ENCODE measurements at places on chromosomes 12 and 14. TPM values are rescaled to one million over a fixed set of nuclear protein-coding genes. Genes with fewer than 3 reads are reported as not detected.

The GUCY2C gene
- not detected for total RNA-seq

The ART4 gene
- total RNA-seq, result 1.7 TPM

DNA sequence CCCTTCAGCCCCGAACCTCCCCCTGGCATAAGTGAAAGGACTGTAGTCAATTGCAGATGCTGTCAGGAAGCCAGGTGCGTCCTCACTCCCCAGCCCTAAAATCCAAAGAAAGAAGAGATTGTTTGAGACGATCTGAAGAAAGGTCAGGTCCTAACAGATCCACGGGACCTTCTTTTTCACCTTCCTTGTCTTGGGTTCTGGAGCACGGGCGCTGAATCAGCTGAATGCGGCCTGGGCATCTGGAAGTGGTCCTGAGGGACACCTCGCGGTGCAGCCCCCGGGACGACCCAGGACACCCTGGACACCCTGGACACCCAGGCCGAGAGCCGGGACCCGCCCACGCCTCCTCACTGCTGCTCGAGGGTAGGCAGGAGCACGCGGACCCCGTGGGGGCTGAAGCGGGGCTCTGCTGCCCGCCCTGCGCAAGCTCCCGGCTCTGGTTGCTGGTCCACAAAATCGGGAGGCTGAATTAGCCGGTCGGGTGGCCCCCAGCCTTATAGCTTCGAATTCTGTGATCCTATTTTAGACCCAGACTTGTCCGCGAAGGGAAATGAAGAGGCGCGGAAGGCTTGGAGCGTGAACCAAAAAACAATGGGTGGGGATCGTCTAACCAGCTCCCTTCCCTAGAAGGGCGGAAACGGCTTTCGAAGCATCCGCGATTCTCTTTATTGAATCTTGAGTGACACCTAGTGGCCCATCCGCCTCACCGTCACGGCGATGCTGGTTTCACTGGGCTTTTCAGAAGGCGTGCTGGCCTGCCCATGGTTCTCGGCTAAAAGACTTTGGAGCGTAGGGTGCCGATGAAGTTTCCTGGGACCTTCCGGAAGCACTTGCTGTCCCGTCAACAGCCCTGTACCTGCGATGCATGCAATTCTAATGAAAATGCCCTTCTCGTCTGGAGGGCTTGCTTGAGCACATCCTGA is 46.4 kb upstream of the PLXNC1 start:
- H3K27ac ChIP-seq, result peak overlapping the region; percentile 79
- H3K4me3 ChIP-seq, result peak overlapping the region; percentile 46
- peak; percentile 78 for DNase-seq
- H3K27me3 ChIP-seq, result peaks cover 21% of the 10 kb centered on the region
- peaks cover 3% of the 10 kb centered on the region for H3K4me1 ChIP-seq

- H3K4me1 ChIP-seq, result peaks cover 2% of the 10 kb centered on the region
- peaks cover 14% of the 10 kb centered on the region for H3K36me3 ChIP-seq
- no peak for DNase-seq
- no peak overlapping the region for H3K4me3 ChIP-seq
Observed at GRCh38 chr14:89221109-89221810, 195.8 kb downstream of the FOXN3 start.

The PPTC7 gene
- total RNA-seq, result 77.9 TPM

DNA sequence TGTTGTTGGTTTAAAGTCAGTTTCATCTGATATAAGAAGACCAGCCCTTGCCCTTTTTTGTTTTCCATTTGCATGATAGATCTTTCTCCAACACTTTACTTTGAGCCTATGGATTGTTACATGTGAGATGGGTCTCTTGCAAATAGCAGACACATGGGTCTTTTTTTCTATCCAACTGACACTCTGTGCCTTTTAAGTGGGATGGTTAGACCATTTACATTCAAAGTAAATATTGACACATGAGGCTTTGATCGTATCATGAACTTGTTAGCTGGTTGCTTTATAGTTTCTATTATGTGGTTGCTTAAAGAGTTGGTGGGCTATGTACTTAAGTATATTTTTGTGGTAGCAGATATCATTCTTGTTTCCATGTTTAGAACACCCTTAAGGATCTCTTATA is 213.4 kb upstream of the G2E3 start:
- no peak for DNase-seq
- H3K27ac ChIP-seq, result no peak overlapping the region
- H3K4me1 ChIP-seq, result no peaks in the 10 kb centered on the region
- no peaks in the 10 kb centered on the region for H3K27me3 ChIP-seq
- no peaks in the 10 kb centered on the region for H3K36me3 ChIP-seq

The LRRK2 gene
- 5.4 TPM for total RNA-seq
